ENCODE measurements at places on chromosomes 12 and 14.

DNA sequence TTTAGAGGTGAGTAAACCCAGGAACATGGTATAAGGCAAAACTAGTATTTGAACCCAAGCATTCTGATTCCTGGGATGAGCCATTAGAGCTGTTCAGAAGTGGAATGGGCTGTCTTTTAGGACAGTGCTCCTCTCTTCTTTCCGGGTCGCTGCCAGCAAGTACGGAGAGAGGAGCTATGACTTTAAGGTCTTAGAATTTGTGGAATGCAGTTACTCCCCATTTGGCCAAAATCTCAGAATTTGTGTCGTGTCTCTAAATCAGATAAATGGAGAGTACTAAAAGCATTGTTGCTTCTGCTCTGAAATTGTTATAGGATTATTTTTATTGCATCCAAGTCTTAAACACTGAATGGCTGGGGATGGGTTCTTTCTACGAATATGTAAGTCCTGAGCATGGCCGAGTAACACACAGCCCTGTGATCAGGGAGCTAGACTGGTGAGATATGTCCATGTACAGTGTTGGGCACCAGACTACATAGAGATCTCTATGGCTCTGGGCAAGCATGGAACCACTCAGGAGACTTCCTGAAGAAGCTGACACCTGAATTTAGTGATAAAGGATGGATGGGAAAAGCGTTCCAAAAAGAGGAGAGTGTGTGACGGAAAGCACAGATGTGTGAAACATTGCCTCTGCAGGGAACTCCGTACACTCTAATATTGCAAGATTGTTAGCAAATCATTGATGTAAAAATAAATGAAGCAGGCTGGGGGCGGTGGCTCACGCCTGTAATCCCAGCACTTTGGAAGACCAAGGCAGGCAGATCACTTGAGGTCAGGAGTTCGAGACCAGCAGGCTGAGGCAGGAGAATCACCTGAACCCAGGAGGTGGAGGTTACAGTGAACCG lies 184.7 kb downstream of the SRGAP1 start:
- peak; percentile 42 for DNase-seq

GRCh38 chr14:101729382-101729781 lies 32.1 kb upstream of the PPP2R5C start:
- no peak for DNase-seq

DNA sequence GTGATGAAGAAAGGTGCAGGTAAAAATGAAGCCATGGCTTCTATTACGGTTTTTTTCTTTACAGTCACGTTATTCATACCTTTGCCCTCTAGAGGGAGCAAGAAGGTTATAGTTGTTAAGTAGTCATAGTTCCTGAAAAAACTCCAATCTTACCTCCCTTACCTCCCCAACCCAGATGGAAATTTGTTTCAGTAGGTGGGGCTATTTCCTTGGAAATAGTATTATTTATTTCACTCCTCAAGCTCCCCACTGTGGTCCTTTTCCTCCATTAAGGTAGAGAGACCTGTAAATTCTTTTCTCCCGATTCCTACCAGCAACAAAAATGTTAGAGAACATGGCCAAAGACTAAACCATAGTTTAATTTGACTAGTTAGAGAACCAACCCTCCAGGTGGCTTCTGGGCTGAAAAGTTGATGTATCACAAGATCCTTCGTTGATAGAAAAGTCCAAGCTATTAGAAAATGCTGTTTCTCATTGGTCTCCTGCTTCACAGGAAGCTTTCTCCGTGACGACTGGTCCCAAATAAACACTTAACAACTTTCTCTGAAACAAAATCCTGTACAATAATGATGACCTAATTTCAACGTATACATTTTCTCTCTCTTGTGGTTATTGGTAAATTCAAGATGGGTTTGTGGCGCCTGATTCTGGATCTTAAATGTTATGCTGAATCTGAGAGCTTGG lies 43.5 kb downstream of the TMX1 start:
- peak; percentile 93 for DNase-seq

DNA sequence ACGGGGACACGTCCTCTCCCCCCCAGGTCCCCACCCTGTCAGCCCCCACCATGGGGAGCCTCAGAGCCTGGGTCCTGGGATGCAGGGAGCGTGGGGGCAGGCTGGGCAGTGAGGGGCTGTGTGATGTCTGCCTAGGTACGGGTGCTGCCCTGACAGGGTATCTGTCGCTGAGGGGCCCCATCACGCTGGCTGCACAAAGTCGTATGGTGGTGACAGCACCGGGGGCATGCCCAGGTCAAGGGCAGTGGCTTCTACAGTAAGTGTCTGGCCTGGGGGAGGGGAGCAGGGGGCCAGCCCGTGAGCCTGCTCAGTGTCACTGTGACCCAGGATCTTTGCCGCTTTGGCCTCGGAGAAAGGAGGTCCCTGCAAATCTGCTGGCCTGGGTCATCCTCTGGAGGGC lies 23.3 kb downstream of the PAPLN start:
- DNase-seq = no peak

- DNase-seq = no peak
These were observed 543.4 kb upstream of the MGAT4C start for GRCh38 chr12:86799616-86800015.

- no peak for DNase-seq
These were observed 18.9 kb upstream of the NUP107 start for GRCh38 chr12:68667896-68668295.

DNA sequence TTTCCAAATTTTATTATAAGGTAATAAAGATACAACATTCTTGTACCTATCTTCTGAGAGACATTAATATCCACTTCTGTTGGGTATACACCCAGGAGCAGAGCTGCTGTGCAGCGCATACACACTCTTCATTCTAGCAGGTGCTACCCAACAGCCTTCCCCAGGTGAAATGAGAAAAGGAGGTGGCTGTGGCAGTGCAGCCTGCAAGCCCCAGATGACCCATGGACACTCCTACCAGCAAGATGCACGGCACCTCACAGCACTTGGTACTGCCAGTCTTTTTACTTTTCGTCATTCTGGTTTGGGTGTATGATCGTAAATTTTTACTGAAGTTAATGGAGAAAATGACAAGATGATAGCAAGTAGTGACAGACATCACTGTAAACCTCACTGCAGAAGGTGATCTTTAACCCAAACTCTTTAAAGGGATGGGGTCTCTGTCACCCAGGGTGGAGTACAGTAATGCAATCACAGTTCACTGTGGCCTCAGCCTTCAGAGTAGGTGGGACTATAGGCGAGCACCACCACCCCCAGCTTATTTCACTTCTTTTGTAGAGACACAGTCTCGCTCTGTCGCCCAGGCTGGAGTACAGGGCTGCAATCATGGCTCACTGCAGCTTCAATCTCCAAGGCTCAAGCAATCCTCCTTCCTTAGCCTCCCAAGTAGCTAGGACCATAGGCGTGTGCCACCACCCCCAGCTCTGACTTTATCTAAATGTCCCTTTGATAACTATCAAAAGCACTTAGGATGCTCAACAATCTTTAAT lies 26.5 kb downstream of the VPS37B start:
- DNase-seq = no peak

GRCh38 chr12:81143057-81143456 lies 65.2 kb downstream of the ACSS3 start:
- DNase-seq = no peak

- no peak for DNase-seq
These were observed 14.7 kb downstream of the TPCN1 start for GRCh38 chr12:113235976-113236375.

GRCh38 chr12:131578828-131579470 lies 131.9 kb upstream of the SFSWAP start:
- no peak for DNase-seq

- DNase-seq = peak; percentile 36
These were observed 145.1 kb downstream of the ACSS3 start for GRCh38 chr12:81222846-81223592.

- peak; percentile 6 for DNase-seq
These were observed 195.5 kb upstream of the TMPO start for GRCh38 chr12:98319716-98320425.

DNA sequence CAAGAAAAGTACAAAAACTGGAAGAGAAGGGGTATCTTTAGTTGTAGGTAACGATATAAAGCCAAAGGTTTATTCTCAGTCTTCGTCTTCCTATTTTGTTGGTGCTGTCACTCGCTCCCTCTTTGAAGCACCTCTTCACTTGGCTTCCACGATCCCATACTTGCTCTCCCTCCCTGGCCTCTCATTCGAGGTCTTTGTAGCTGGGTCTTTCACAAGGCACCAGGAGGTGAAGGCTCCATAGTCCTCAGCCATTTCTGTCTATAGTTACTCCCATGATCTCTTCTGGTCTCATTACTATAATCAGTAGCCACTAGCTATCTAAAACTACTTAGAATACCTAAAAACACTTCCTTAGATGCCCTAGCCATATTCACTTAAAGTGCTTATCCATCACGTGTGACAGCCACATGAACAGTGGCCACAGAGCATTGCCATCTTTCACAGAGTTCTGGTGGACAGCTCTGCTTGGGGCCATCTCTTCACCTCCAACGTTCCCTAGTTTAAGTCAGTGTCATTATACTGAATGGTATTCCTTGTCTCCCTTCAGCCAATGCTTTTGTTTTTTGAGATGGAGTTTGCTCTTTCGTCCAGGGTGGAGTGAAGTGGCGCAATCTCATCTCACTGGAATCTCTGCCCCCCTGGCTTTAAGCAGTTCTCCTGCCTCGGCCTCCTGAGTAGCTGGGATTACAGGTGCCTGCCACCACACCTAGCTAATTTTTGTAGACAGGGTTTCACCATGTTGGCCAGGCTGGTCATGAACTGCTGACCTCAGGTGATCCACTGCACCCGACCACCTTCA lies 57.1 kb downstream of the ATP2A2 start:
- DNase-seq = no peak

- no peak for DNase-seq
These were observed 111.4 kb downstream of the DICER1 start for GRCh38 chr14:95045836-95046430.

DNA sequence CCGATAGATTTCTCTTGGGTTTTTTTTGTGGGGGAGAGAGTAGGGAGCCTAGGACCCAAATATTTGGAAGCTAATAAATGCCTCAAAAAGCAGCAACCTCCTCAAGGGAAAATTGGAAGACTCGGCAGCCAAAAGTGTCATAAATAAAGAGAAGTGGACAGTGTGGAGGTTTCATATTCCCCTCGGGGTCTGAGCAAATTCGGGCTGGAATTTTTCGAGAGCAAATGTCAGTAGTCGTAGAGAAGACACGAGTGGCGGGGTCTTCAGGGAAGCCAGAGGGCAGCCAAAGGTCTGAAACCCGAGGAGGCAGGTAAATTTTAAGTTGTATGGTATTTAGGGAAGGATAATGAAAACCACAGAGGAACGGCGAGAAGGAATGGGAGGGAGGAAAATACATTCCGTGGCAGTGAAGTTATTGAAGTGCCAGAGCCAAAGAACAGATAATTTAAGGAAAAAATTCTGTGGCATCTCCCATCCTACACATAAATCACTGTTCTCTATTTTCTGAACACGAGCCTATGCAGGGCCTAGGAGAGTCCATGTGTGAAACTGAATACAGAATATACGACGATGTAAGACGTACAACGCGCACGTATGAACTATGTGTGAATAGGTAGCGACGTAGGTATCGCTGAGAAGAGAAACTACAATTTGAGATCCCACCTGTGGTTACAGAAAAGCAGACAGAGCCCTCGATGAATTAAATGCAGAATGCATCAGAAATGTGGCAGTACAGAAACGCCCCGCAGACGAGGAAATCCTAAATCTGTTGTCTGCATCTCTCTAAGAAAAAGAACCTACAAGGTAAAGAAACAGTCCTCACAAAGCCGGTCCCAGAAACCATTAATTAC lies 12.9 kb downstream of the BCL11B start:
- no peak for DNase-seq

DNA sequence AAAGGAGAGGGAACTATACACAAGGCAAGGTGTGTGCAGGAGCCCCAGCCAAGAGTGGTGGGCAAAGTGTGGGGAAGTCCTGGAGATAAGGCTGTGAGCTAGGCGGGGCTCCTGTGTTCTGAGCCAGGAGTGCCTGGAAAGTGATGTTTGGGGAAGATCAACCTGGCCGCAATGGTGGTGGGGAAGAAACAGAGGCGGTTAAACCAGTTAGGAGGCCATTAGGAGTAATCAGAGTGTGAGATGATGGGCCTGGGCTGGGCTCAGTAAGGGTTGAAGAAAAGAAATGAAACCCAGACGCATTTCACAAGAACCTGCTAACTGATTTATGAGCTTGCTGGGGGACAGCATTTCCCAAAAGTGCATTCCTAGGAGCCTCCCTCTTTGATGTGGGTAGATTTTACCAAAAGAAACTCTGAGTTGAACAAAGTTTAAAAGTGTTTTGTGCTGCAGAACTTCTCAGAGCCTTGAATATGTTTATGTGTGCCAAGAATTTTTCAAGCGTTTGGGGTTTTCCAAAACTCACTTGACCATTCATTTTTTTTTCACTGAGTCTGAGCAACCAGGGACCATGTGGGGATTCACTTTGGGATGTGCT lies 34.2 kb upstream of the LRP1-AS start:
- DNase-seq = peak; percentile 73

DNA sequence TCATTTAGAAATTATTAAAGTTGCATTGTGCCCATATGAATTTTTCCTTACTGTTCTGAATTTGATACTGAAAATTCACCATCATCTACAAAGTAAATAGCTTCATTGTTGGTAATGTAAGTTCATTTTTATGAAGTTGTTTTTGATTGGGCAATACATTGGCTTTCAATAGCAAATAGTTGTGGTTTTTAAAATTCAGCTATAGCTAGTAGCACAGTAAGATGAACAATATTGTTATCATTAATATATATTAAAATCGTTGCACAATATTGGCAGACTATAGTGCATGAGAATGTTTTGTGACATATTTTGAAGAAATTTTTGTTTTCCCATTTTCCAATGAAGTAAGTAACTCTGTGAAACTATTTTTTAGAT lies 575.0 kb downstream of the PRKD1 start:
- DNase-seq = peak; percentile 42

DNA sequence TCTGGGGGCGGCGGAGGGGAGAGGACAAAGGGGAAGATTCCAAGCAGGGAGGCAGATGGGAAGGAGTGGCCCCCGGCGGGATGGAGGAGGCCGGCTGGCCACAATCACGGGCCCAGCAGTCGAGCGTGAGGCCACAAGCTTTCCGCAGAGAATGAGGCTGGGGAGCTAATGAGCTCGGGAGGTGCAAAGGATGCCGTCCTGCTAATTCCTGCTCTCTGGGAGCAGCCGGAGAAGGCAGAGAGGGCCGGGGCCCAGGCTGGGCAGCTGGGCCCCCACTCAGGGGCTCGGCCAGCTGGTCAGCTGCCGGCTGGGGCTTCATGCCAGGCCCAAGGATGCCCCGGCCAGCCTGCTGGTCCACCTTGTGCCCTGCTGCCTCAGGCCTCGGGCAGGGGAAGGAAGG lies 98.1 kb upstream of the LHX5 start:
- no peak for DNase-seq

- no peak for DNase-seq
These were observed 63.5 kb upstream of the DCD start for GRCh38 chr12:54711669-54712068.

DNA sequence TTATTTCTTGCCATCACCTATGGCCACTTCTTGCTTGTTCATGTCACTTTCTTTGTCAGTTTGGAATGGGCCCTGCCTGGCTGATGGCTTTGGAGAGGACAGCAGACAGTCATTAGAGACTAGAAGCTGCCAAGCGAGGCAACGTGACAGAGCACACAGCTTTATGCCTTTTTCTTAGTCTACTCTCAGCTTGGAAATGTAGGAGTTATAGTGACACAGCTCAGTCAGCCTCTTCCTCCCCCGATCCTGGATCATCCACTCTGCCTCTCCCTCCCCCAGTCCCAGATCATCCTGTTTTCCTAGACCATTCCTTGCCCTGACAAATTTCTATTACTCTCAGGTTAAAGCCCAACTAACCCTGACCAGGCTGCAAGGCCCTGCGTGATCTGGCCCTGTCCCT lies 26.6 kb downstream of the ETV6 start:
- DNase-seq = no peak
